ENCODE measurements at places on chromosomes 16 and 17.

DNA sequence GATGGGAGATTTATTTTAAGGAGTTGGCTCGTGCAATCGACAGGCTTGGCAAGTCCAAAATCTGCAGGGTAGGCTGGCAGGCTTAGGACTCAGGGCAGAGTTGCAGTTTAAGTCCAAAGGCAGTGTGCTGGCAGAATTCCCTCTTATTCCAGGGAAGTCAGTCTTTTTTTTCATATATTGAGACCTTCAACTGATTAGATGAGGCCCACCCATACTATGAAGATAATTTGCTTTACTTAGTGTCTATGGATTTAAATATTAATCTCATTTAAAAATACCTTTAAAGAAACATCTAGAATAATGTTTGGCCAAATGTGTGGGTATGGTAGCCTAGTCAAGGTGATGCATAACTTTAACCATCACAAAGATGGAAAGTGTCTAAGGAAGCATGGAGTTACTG, 99.8 kb downstream of the CNTNAP4 start:
- H3K4me1 ChIP-seq: no peaks in the 10 kb centered on the region
- no peaks in the 10 kb centered on the region for H3K27me3 ChIP-seq
- no peak overlapping the region for H3K4me3 ChIP-seq
- no peaks in the 10 kb centered on the region for H3K36me3 ChIP-seq
- DNase-seq: no peak

GRCh38 chr17:297758-298157, 54.8 kb downstream of the RPH3AL start:
- H3K36me3 ChIP-seq: no peaks in the 10 kb centered on the region
- H3K4me3 ChIP-seq: no peak overlapping the region
- no peak overlapping the region for H3K27ac ChIP-seq

GRCh38 chr17:2792366-2793169, 3.7 kb upstream of the RAP1GAP2 start:
- no peak for DNase-seq
- H3K27me3 ChIP-seq: peaks cover 4% of the 10 kb centered on the region
- H3K4me1 ChIP-seq: no peaks in the 10 kb centered on the region
- H3K27ac ChIP-seq: no peak overlapping the region
- H3K4me3 ChIP-seq: no peak overlapping the region
- H3K36me3 ChIP-seq: no peaks in the 10 kb centered on the region

DNA sequence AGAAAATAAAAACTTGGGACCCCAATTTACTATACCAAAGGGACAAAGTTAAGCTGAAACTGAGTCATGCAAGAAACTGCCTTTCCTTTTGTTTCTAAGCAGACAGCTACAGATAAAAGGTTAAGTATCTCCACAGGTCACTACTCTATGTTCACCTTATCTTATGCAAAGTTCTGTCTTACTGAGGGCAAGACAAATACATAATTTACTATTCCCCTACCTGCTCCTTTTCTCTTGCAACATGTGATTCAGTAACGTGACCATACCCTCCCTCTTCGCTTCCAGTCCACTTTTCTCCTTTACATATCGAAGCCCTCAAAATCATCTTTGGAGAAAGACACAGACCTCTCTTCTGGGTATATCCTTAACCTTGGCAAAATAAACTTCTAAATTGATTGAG, 42.3 kb downstream of the SCPEP1 start:
- H3K4me3 ChIP-seq: no peak overlapping the region
- H3K27me3 ChIP-seq: no peaks in the 10 kb centered on the region
- no peak for DNase-seq
- H3K4me1 ChIP-seq: peaks cover 15% of the 10 kb centered on the region

GRCh38 chr16:46730126-46730525, 18.0 kb downstream of the MYLK3 start:
- DNase-seq: no peak
- no peaks in the 10 kb centered on the region for H3K36me3 ChIP-seq
- H3K27me3 ChIP-seq: no peaks in the 10 kb centered on the region
- H3K4me1 ChIP-seq: no peaks in the 10 kb centered on the region
- H3K4me3 ChIP-seq: no peak overlapping the region

DNA sequence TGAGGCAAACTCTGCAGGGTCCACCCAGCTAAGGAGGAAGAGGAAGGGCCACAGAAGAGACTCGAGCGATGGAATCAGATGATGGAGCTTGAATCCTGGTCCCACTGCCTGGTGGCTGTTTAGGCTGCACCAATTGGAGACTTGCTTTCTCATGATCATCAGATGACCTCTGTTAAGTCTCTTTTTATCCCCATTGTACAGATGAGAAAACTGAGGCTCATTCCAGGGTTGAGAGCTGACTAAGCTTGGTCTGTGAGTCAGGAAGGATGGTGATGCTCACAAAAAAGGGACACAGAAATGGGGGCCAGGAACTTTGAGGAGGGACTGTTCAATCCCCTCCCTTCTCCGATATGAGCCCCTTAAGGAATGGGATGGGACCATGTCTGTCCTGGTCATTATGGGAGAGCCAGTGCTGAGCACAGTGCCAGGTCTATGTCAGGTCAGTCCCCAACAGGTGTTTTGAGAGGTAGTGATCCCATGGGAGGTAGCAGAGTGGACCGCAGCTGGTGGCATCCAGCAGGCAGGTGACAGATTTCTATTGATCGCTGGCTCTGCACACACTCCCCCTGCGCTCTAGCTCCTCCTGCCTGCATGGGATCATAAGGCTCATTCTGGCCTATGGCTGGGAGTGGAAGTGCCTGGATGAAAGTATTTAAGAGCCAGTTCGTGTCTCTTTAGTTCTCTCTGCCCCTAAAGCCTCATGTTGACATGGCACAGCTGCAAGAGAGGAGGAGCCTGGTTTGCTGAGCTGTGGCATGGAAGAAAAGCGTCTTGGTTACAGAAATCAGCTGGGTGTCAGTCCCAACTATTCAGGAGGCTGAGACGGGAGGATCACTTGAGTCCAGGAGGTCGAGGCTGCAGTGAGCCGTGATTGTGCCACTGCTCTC, 27.2 kb downstream of the SNX20 start:
- peaks cover 10% of the 10 kb centered on the region for H3K36me3 ChIP-seq
- DNase-seq: no peak
- H3K27me3 ChIP-seq: peaks cover 4% of the 10 kb centered on the region
- peaks cover 13% of the 10 kb centered on the region for H3K4me1 ChIP-seq
- no peak overlapping the region for H3K4me3 ChIP-seq
- peak overlapping the region; percentile 46 for H3K27ac ChIP-seq

DNA sequence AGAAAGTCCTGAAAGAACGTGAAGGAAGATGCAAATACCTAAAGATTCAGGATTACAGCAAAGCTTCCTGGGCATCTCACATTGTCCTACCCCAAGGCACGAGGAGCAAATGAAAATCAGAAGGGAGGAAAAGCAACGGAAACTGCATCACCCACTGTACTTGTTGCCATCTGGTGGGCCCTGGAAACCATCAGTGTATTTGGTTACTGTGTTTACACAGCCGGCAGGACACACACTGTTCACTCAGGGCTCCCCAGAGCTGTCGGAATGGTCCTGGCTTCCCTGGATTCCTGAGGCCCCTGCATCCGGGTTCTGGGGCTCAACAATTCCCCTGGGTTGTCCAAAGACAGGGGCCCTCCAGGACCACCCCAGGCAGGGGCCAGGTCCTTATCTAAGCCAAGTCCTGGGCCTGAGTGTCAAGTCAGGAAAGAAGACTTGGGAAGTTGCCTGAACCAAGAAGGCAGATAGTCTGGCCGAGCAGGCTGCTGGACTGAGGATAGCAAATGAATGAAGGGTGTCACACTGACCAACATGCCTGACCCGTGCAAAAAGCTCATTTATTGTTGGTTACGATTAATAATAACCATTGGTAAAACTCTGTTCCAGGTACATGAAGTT, 52.8 kb downstream of the SOX9 start:
- H3K4me3 ChIP-seq: no peak overlapping the region
- peaks cover 26% of the 10 kb centered on the region for H3K4me1 ChIP-seq
- no peak overlapping the region for H3K27ac ChIP-seq
- no peak for DNase-seq

GRCh38 chr16:84220851-84221250, 19.0 kb downstream of the KCNG4 start:
- no peaks in the 10 kb centered on the region for H3K36me3 ChIP-seq
- H3K4me3 ChIP-seq: no peak overlapping the region
- no peak for DNase-seq
- no peak overlapping the region for H3K27ac ChIP-seq
- peaks cover 10% of the 10 kb centered on the region for H3K4me1 ChIP-seq

DNA sequence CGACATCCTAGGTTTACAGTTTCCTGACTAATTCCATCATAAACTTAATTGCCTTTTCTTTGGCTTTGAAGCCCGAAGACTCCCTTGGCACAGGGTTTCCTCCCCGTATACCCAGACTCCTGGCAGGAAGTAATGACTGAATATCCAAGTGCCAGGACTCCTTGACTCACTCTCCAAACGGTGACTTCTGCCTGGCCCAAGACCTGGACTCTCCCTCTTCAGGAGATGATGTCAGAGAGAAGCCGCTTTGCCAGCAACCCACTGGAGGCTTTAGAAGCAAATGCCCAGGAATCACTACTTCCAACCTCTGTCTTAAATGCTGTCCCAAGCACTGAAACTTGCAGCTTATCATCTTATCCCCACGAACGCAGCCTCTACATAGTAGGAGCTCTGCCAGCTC, 146.5 kb downstream of the RGS9 start:
- no peaks in the 10 kb centered on the region for H3K27me3 ChIP-seq
- no peak overlapping the region for H3K27ac ChIP-seq
- H3K36me3 ChIP-seq: no peaks in the 10 kb centered on the region
- no peak for DNase-seq
- H3K4me3 ChIP-seq: no peak overlapping the region
